ENCODE measurements at places on chromosomes 16 and 17. TPM values are rescaled to one million over a fixed set of nuclear protein-coding genes. Genes with fewer than 3 reads are reported as not detected.

DNA sequence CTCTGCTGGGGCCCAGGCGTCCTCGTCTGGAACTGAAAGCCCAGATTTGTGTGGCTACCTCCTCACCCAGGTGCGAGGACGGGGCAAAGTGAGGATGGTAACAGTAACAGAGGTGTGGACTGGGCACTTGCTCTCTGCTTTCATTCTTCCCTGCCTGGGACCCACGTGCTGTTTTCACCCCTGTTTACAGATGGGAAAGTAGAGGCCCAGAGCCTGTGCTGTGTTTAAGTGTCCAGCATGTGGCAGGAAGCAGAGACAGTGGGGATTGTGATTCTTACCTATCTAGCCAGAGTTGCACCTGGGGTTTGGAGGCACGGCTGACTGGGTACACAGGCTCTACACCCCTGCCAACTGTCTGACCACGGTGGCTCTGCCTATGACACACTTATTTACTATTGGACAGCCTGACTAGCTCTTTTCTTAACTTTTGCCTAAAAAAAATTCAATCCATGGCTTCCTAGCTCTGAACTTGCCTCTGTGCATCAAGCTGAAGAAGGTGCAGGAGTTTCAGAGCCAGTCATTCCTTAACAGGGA, 155.4 kb downstream of the CLEC16A start:
- no peak for DNase-seq

DNA sequence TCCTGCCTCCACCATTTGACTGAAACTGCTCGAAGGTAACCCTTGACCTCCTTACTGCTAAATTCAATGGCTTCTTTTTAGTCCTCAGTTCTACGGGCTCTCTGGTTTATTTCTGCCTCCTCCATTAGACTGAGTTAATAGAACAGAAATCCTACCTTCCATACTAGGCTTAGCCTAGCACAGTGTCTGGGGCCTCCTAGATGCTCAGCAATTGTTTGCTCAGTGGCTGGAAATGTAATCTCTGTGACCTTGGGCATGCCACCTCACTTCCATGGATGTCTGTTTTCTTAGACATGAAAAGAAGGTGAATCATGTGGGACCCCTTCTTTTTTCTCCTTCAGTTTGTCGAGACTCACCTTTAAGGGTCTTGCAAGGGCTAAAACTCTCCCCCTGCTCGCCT, 19.7 kb downstream of the NXPH3 start:
- no peak for DNase-seq

- peak; percentile 84 for DNase-seq
Observed at GRCh38 chr17:31492880-31493655, 101.6 kb downstream of the RAB11FIP4 start.

DNA sequence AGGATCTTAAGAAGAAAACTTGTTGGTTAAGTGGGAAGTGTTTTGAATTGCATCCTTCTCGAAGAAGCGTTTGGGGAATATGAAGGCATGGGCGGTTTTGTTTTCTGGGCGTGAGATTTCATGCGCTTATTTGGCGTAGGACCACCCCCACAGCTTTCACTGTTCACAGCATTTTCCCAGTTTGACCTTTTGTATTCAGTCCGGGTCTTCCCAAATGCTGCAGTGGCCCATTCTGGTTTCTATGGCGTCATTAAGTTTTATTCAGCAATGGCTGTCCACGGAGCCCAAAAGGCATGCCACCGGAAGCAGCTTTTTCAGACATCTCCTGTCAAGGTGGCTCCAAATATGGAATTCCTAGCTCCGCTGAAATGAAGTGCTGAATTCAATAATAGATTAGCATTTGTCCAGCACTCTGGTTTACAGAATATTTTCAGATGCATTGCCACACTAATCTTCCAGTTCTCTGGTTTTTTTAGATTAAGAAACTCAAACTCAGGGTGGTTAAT, 90.6 kb upstream of the FBXO47 start:
- DNase-seq: no peak

ZNF174 gene
- total RNA-seq: 10.0 TPM

SOX9 gene
- 13.8 TPM for total RNA-seq
